ENCODE measurements at places on chromosomes 2 and 18. TPM values are rescaled to one million over a fixed set of nuclear protein-coding genes. Genes with fewer than 3 reads are reported as not detected.
A peak's percentile ranks its signal among the peaks of the same experiment; 100 is the strongest.

GRCh38 chr2:18824325-18824790 is 235.0 kb upstream of the NT5C1B start:
- DNase-seq = no peak
- no peaks in the 10 kb centered on the region for H3K36me3 ChIP-seq
- no peak overlapping the region for H3K27ac ChIP-seq
- no peak overlapping the region for H3K4me3 ChIP-seq
- H3K4me1 ChIP-seq = no peaks in the 10 kb centered on the region

The CHRND gene
- not detected for total RNA-seq

DNA sequence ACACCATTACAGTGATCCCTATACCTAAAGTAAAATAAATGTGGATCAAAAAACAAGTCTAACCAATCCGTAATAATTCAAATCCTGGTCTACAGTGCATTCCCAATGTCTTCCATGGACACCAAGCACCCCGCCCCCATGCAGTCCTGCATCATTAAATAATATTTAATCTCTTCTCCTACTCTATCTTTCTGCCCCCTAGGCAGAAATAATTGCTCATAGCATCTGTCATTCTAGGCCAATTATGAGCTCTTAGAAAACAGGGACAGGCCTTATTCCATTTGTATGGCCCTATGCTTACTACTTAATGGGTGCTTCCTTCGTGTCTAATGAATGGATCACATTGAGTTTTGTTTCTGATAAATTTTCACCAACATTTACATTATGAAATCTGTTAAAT is 66.4 kb downstream of the PAX3 start:
- H3K27ac ChIP-seq = no peak overlapping the region
- no peaks in the 10 kb centered on the region for H3K27me3 ChIP-seq
- no peak overlapping the region for H3K4me3 ChIP-seq
- no peak for DNase-seq
- H3K36me3 ChIP-seq = no peaks in the 10 kb centered on the region

- H3K4me1 ChIP-seq = no peaks in the 10 kb centered on the region
- H3K36me3 ChIP-seq = no peaks in the 10 kb centered on the region
- H3K27me3 ChIP-seq = no peaks in the 10 kb centered on the region
- no peak overlapping the region for H3K27ac ChIP-seq
- no peak for DNase-seq
Measured at GRCh38 chr2:145601361-145601925, 1081.5 kb upstream of the ZEB2 start.

DNA sequence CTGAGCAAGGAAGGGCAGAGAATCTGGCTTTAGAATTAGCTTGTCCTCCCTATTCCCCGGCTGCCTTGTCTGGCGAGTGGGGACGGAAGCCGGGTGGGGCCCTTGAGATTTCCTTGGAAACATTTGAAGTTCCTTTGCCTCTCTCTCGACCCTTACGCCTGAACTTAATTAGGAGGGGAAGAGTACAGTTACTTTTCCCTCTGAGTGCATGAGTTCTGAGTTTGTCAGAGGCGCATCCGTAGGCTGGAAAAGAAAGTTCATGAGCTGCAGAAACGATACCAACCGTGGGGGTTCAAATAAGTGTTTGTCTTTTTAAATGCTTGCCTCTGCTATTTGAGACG is 468 bp downstream of the PIKFYVE start:
- H3K27ac ChIP-seq = peak overlapping the region; percentile 97
- H3K4me3 ChIP-seq = peak overlapping the region; percentile 84
- peaks cover 16% of the 10 kb centered on the region for H3K36me3 ChIP-seq
- peaks cover 47% of the 10 kb centered on the region for H3K4me1 ChIP-seq
- peak; percentile 26 for DNase-seq

DNA sequence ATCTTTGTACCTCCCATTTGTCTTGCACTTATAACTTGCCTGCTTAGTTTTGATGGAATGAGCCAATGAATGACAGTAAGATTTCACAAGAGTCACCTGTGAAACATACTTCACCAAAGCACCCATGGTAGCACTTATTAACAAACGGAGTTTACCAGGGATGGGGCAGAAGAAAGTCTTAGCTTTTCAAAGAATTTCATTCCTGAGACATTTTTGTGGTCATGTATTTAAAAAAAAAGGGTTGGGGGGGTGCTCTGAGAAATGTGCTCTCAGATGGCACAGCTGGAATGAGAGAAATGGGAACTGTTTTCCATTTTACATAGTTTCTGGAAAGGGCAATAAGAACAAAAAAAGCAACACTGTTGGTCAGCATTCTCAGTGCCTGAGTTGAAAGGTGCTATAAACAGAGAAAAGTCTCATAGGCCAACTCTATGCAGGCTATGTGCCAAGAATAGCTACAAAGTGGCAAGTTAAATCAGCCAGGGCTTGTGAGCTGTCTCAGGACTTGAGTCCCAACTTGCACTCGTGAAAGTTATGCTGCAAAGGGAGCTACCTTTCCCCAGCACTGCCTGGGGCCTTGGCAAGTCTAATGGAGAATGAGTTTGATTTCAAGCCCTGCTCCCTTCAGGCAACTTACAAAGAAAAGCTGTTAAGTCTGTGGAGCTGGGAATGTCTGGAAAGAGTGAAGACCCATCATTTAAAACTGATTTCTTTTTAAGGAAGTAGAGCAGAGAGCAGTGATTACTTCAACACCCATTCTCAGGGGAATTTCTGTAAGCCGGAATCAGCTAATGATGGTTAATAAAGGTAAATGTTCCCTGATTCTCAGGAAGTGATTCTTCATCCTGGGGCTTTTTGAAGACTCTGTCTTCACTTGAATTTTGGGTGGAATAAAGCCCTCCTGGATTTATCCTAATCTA is 170.6 kb downstream of the SLC8A1 start:
- DNase-seq = no peak
- H3K27me3 ChIP-seq = no peaks in the 10 kb centered on the region
- no peaks in the 10 kb centered on the region for H3K36me3 ChIP-seq
- no peaks in the 10 kb centered on the region for H3K4me1 ChIP-seq
- no peak overlapping the region for H3K4me3 ChIP-seq
- H3K27ac ChIP-seq = no peak overlapping the region

DNA sequence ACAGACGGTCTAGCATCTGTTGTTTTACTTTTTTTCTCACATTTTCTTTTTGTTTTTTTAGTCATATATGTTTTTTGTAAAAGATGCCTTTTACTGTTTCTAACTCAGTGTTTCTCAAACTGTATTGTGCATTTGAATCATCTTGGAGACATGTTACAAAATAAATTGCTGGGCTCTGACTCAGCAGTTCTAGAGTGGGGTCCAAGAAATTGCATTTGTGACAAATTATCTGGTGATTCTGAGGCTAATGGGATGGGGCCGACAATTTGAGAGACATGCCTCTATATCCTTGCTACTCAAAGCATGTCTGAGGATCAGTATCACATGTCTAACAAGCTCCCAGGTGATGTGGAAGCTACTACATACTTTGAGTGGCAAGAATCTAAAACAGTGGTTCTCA is 478.8 kb downstream of the PLCL1 start:
- DNase-seq = no peak
- no peak overlapping the region for H3K27ac ChIP-seq
- H3K27me3 ChIP-seq = peaks cover 39% of the 10 kb centered on the region
- no peaks in the 10 kb centered on the region for H3K4me1 ChIP-seq

Measured in activated CD4-positive, alpha-beta T cell treated with anti-CD3 and anti-CD28 coated beads, Interleukin-2, amount 10 ng/mL, durations not matched to agents 7 days and 5 days (primary cell).